Smooth muscle cell of trachea (primary cell): ENCODE measurements at places on chromosomes 6 and 20. TPM values are rescaled to one million over a fixed set of nuclear protein-coding genes. Genes with fewer than 3 reads are reported as not detected.

Gene ADISSP
- total RNA-seq = 40.5 and 41.7 TPM in 2 replicates

Gene NAPB
- 8.6 and 11.2 TPM in 2 replicates for total RNA-seq

Gene LY6G6F
- not detected in 2 replicates for total RNA-seq

Gene REM1
- total RNA-seq = not detected in 2 replicates

Gene TFB1M
- 15.2 and 27.8 TPM in 2 replicates for total RNA-seq

Gene OR2H2
- total RNA-seq = not detected in 2 replicates

Gene ZC2HC1B
- not detected in 2 replicates for total RNA-seq

Gene ZNF165
- 0.29 and 0.33 TPM in 2 replicates for total RNA-seq

Gene HMGN4
- total RNA-seq = 79.7 and 106 TPM in 2 replicates

Gene PRSS35
- total RNA-seq = 4.3 and 9.2 TPM in 2 replicates

Gene SLC17A1
- not detected in 2 replicates for total RNA-seq

Gene SPATA25
- 1.5 and 3.5 TPM in 2 replicates for total RNA-seq

Gene CUTA
- total RNA-seq = 125 and 147 TPM in 2 replicates

Gene GPLD1
- total RNA-seq = 0.17 TPM in 1 of 2 replicates, not detected in the other

Gene CLVS2
- under 0.01 TPM in 1 of 2 replicates, not detected in the other for total RNA-seq

Gene SLC22A16
- total RNA-seq = 0.15 TPM in 1 of 2 replicates, not detected in the other

Gene POU5F1
- 0.33 TPM in 1 of 2 replicates, not detected in the other for total RNA-seq

Gene COL20A1
- under 0.01 TPM in 2 replicates for total RNA-seq

Gene SCRT2
- total RNA-seq = not detected in 2 replicates

Gene TRIM15
- not detected in 2 replicates for total RNA-seq

Gene GTSF1L
- not detected in 2 replicates for total RNA-seq

Gene SLC4A11
- 0.44 and 1.8 TPM in 2 replicates for total RNA-seq

Gene PTPRT
- total RNA-seq = not detected in 2 replicates

Gene UBE2C
- total RNA-seq = 3.0 and 27.8 TPM in 2 replicates

Gene MYT1
- under 0.01 TPM in 1 of 2 replicates, not detected in the other for total RNA-seq

Gene ZBTB9
- 5.1 and 5.3 TPM in 2 replicates for total RNA-seq

Gene TSBP1
- not detected in 2 replicates for total RNA-seq

Gene SCGN
- total RNA-seq = not detected in 2 replicates

Gene FNDC1
- 0.17 TPM in 1 of 2 replicates, not detected in the other for total RNA-seq

Gene SRSF12
- total RNA-seq = not detected in 2 replicates

Gene LY86
- not detected in 2 replicates for total RNA-seq

Gene MCCD1
- not detected in 2 replicates for total RNA-seq

Gene BMP7
- not detected in 2 replicates for total RNA-seq

Gene ADGB
- not detected in 2 replicates for total RNA-seq

Gene CYP24A1
- total RNA-seq = not detected in 2 replicates

Gene GPR6
- total RNA-seq = not detected in 2 replicates

Gene SLC22A23
- 4.7 and 10.3 TPM in 2 replicates for total RNA-seq

Gene SYCP2
- 0.44 and 0.50 TPM in 2 replicates for total RNA-seq

Gene THBS2
- total RNA-seq = 141 and 254 TPM in 2 replicates

Gene TMEM239
- under 0.01 TPM in 1 of 2 replicates, not detected in the other for total RNA-seq

Gene BPIFB3
- total RNA-seq = not detected in 2 replicates

Gene PGBD1
- 7.1 and 9.7 TPM in 2 replicates for total RNA-seq

Gene SAPCD1
- 1.3 and 1.9 TPM in 2 replicates for total RNA-seq

Gene PSORS1C1
- total RNA-seq = 0.29 and 0.99 TPM in 2 replicates

Gene SLC32A1
- total RNA-seq = not detected in 2 replicates

Gene CPNE5
- 0.15 TPM in 1 of 2 replicates, not detected in the other for total RNA-seq

Gene PRRT1
- 0.33 and 0.44 TPM in 2 replicates for total RNA-seq

Gene SNPH
- 12.8 and 22.7 TPM in 2 replicates for total RNA-seq

Gene ECT2L
- total RNA-seq = 0.50 TPM in 1 of 2 replicates, not detected in the other

Gene FKBP1C
- 0.17 and 0.87 TPM in 2 replicates for total RNA-seq

Gene SYTL3
- 4.9 and 7.4 TPM in 2 replicates for total RNA-seq

Gene TRAPPC3L
- total RNA-seq = 0.15 and 0.17 TPM in 2 replicates

Gene TP53TG5
- total RNA-seq = 0.50 TPM in 1 of 2 replicates, not detected in the other

Gene HLA-DRB5
- 0.15 TPM in 1 of 2 replicates, not detected in the other for total RNA-seq

Gene RSPH9
- total RNA-seq = 1.0 and 1.8 TPM in 2 replicates

Gene HLA-DPB1
- 1.8 and 10.0 TPM in 2 replicates for total RNA-seq
